ENCODE measurements at places on chromosomes 16 and 17.

- no peak for DNase-seq
These were observed 26.8 kb downstream of the COG4 start for GRCh38 chr16:70496513-70496912.

DNA sequence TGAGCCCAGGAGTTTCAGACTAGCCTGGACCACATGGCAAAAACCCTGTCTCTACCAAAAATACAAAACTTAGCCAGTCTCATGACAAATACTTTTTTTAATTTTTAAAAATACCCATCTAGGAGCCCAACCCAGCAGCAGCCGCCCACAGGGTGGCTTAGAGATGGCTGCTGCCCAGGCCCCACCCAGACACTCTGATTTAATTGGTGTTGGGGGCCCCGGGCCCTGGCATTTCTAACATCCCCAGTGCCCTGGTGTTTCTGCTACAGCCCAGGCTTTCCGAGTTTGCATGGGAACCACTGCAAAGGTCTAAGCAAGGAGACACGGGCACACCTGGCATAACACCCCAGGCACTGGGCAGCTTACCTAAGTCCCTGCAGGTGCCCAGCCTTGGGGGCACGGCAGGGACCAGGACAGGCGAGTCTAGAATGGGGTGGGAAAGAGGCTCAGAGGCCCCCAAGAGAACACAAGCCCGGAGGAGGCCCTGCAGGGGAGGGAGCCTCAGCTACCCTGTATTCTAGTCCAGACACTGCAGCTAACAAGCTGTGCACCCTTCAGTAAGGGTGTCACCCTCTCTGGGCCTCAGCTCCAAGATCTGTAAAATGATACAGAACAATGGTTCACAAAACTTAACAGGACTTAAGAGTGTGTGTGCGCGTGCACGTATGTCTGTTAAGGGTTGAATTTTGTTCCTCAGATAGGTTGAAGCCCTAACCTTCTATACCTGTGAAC, 48.8 kb downstream of the RMI2 start:
- DNase-seq, result no peak

DNA sequence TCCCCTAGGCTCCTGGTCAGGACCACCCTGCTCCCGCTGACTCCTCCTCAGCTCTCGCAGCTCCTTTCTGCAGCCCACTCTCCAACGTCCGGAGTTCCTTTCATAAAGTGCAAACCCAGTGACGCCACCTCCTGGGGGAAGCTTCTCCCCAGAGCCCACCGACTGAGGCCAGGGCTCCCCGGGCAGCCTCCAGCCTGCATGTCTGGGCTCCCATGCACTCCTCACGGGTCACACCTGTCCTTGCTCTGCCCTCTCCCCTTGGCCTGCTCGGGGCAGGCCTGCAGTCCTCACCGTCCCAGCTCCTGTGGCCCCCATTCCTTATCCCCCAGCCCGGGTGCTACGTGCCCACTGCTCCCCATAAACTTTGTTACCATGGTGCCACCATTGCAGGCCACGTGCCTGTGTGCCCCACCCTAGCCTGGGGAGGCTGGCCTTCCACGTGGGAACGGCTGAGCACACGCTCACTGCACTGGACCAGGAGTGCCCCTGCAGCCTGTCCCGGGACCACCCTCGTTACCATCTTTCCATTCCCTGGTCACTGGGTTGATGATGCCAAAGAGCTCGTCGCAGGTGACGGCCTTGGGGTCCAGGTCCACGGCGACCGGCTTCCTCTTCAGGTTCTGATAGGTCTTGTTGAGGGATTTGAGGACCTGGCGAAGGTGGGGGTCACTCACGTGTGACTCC, 84.9 kb downstream of the DNAH17 start:
- no peak for DNase-seq

DNA sequence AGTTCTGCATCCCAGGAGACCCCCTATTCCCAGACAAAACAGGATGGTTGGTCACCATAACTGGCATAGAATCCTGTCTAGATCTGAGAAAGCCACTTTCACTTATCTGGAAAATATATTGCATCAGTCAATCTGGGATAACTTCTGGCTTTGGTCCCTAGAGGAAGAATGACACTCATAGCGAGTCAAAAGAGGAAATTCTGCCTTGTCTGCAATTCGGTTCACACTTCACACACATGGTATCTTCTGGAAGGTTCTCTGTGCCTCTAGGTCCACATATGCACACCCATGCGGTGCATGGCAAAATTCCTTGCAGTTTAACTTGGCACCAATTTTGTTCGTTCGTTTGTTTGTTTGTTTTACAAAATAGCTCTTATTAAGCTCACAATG, 49.2 kb upstream of the WSCD1 start:
- DNase-seq, result no peak

DNA sequence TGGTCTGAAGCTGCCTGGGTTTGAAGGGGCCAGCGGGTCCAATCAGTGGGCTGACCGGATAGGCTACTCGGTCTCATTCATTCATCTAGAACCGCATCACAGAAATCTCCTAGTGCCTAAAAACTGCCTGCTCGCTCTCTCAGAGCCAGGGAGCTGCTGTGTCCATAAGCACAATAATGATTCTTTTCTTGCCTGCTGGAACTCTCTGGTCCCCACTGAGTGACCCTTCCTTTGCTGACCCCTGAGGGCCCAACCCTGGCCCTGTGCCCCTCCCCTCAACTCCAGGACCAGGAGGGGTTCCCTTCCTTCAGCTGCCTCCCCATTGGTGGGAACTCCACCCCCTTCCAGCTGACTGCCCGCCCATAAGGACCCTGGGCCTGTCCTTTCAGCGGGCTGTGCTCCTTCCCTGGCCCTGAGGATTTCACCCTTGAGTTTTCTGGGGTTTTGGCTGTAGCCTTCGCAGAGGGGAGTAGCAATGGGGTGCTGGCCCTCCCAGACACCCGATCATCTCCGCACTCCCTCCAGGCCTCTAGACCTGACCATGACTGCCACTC, 39.5 kb upstream of the DNAH9 start:
- DNase-seq, result no peak

All from fibroblast of skin of back (primary cell).